CD4-positive, alpha-beta T cell treated with Interferon alpha-2 for 1 hour (primary cell): ENCODE measurements at places on chromosomes 5 and 9.

- DNase-seq, result no peak
Observed at GRCh38 chr5:76926329-76927105, 26.3 kb upstream of the CRHBP start.

GRCh38 chr5:175659546-175660253 is 1.8 kb downstream of the HRH2 start:
- DNase-seq, result no peak

DNA sequence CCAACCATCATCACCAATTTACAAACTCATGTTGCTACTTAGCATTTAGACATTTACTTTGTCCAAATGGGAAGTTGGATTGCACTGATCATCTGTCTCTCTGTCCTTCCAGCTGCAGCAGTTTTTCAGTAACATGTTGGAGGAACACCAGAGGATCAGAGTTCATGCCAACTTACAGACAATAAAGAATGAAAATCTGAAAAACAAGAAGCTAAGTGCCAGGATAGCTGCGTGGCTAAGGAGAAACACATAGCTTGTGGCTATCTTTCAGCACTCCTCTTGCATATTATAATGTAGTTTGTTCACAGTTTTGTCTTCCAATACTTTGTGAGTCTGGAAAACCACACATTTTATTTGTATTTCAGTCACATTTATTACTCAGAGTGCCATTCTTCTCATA is 6.4 kb upstream of the ARL14EPL start:
- DNase-seq, result no peak

DNA sequence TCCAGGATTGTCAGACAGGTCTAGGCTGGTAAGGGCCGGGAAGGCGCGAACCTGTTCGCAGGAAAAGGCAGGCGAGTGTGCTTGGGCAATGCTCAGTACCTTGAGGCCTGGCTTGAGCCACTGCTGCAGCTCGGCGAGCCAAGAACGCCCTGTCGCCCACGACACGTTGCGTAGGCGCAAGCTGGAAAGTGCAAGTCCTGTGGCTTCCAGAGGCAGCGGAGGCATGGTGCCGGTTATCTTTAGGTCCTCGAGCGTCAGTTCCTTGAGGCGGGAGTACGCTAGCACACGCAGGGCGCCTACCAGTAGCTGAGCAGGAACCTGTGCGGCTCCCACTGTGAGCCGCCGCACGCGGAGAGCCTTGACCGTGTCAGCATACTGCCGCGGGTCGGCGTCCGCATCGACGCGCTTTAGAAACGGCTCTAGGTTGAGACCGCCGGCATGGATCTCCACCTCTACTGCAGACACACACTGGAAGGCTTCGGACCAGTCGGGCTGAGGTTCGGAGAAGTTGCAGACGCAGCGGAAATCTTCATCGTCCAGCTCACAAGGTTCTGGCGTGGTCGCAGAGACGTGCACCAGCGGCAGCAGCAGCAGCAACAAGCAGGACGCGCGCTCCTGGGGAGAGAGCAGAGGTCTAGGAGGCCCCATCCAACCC is 482 bp downstream of the CD14 start:
- peak; percentile 52 for DNase-seq

- DNase-seq, result no peak
Observed at GRCh38 chr5:125696762-125697161, 726.4 kb upstream of the GRAMD2B start.

DNA sequence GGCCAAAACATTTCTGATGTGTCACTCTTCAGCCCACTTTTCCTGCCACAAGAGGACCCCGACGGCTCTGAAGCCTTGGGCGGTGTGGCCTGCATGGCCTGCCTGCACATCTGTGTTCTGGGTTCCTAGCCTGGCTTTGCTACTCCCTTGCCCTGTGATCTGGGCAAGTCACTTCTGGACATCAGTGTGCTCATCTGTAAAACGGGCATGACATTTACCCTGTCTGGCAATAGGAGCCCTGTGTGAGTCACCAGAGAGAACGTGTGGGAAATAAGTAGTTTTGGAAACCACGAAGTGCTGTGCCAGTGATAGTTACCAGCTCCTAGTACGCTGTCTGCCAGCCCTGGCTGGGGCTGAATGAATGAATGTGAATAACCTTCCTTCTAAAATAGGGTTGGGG is 90.8 kb downstream of the MACROH2A1 start:
- no peak for DNase-seq

DNA sequence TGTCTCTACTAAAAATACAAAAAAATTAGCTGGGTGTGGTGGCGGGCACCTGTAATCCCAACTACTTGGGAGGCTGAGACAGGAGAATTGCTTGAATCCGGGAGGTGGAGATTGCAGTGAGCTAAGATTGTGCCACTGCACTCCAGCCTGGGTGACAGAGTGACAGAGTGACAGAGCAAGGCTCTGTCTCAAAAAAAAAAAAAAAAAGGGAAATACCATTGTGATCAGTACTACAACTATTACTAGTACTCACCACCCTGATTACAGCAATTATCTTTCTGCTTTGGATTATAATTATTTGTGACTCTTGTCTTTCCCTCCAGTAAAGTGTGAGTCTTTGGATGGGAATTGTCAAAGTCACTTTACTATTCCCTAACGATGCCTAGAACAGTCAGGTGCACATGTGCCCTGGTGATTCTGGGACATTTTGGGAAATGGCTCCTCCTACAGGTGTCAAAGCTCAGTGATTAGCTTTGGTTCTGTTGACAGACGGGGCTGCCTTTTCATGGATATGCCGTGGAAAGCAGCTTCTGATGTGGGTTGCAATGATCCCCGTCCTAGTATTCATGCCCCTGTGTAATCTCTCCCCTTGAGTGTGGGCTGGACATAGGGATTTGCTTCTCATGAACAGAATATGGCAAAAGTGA is 31.8 kb upstream of the FRRS1L start:
- DNase-seq, result no peak

DNA sequence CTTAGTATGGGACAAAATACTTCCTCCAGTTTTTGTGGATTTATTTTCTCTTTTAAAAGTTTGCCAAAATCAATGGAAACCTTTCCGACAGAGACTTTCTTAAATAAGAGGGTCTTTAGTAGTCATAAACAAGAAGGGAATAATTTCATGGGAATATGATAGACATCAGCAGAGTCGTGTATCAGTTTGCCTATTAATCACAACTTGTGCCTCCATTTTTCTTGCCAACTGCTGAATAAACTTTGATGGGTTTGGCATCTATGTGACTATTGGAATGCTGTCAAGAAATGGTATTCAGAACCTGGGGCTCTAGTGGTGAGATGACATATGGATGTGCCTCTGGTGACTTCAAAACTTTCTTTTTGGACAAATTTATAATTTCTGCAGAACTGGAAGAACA is 1668.2 kb downstream of the MAT2B start:
- no peak for DNase-seq

- no peak for DNase-seq
Observed at GRCh38 chr9:37486256-37486615, 488 bp downstream of the POLR1E start.

GRCh38 chr5:64854855-64855254 is 86.1 kb downstream of the CWC27 start:
- no peak for DNase-seq

GRCh38 chr5:175478008-175478383 is 364 bp upstream of the SFXN1 start:
- no peak for DNase-seq

GRCh38 chr5:173231381-173231766 is 3.6 kb downstream of the NKX2-5 start:
- DNase-seq, result no peak

DNA sequence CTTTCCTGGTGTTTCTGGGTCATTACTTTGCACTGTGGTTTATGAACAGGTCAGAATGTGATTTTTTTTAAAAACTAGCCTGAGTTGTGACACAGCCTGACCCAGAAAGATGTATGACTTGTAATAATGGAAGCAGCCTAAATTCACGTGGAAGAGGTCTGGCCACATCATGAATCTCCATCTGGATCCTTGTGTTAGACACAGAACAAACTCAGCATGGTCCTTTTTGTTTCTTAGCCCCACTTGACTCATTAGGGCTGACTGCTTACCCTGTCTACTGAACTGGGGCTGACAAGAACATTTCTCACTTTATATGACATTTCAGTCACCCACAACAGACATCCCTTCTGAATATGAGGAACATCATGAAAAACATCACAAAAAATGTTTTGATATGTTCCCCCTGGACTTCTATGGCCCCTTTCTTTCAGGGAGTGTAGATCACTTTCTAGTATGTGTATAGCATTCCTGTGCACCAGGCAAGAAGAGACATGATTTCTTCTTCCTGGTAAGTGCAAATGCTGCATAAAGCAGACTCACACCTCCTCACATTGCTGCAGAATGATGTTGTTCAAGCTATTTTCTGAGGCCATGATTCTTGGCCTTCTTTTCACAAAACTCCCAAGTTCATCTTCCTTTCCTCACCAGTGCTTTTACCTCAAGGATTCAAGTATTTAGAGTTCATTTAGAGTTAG is 52.3 kb downstream of the ZNF622 start:
- DNase-seq, result no peak

DNA sequence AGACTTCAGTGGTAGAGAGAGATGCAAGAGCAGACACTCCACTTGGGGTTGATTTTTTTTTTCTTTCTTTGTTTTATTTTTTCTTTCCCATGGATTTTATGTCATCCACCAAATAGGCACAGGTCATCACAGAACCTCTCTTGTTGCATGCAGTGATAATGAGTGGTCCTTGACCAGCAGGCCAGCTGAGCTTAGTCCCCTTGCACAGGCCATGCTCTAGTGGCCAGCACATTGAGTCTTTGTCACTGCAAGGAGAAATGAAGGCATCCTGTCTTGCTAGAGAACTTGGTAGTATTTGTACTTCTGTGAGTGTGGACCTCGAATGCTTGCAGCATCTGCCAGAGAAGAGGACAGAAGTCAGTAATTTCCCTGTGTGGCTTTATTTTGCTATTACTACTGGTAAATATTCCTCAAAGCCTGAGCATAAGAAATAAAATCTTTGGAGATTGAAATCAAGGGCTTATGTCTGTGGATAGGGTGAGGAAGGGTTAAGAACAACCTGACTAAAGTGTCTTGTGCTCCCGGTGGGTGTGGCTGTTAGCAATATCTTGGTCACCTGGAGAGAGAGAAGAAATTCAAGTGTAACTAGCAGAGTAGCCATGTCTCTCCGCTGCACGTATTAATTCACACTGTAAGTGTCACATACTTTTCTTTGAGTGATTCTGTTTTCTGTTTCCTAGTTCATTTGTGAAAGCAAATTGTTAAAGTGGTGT is 45.3 kb upstream of the NCS1 start:
- no peak for DNase-seq
